ENCODE measurements at places on chromosomes 2 and 18. TPM values are rescaled to one million over a fixed set of nuclear protein-coding genes. Genes with fewer than 3 reads are reported as not detected.

DNA sequence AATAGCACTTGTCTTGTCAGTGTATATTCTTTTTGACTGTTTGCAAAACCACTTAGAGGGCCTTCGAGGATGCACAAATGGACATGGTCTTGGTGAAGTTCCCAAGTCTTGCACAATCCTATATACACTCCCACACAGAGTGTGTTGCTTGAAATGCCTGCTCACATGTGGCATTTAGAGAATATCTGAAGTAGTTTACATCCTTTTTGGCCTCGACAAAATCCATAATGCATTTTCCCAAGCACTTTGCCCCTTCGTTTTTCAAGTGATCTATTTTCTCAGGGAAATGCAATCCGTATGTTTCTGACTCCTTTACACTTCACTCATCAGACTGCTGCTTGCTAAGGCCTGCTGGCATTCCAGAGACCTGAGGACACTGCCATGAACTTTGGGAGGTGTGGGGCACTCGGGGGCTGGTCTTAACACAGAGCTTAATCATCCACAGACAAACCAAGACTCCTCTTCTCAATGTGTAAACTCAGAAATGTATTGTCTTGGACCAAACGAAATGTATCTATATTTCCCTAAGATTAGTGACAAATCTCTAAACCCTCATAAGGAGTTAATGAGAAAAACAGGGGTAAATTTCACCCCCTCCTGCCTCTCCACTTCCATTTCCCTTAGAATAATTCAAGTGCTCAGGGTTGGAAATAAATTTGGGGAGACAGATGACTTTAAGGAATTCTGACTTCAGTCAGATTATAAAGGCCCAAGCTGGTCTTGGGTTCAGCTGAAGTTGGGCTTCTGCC, 219.3 kb upstream of the APCDD1 start:
- DNase-seq = no peak

DNA sequence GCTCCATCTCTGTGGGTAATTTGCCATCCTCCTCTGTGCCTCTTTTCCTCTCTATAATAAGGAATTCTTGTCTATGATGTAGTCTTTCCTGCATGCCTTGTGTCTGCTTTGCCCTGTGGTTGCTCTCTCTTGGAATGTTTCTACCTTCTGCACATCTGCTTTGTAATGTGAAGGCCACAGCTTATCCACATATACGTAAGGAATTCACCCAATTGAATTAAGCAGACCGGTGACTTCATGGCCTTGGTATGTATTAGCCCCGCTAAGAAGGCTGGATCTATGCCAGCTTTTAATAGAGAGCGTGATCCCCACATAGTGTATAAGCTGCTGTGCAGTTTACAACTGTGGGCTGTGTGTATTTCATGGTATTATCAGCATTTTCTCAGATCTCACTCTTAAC, 274.7 kb downstream of the RNF144A start:
- no peak for DNase-seq

- DNase-seq = no peak
These were observed 1.2 kb downstream of the WDR75 start for GRCh38 chr2:189442468-189442867.

- DNase-seq = no peak
These were observed 8.6 kb upstream of the ZNF407 start for GRCh38 chr18:74589021-74589420.

The PSMA8 gene
- not detected for total RNA-seq

DNA sequence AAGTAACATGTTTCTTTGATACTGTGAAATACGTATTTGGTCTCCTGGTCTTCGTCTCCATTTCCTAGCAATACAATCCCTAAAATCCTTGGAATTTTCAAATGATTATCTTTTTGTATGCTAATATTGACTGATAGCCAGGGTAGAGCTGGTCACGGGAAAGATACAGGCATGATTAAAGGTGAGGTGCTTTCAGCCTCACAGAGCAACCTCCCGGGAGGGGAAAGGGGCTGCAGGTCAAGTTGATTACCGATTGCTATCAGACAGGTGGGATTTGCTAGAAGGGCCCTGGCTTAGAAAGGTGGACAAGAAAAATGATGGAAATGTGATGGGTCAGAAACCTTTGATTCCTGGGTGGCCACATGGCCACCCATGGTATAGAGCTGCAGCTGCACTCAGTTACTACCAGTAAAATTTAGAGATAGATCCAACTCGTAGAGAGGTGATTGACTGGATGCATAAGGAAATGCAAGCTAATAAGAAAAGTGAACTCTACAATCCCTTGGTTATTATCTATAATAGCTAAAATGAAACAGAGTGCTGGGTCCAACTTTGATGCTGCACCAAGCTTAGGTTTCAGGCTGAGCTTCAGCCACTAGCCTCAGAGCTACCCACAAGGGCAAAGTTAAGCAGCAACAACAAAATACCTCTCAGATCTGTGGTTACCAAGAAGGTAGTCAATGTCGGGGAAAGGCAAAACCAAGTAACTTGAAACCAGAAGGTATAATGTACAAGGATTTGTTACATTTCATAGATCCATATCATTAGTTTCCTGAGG, 15.3 kb downstream of the YPEL5 start:
- DNase-seq = no peak

DNA sequence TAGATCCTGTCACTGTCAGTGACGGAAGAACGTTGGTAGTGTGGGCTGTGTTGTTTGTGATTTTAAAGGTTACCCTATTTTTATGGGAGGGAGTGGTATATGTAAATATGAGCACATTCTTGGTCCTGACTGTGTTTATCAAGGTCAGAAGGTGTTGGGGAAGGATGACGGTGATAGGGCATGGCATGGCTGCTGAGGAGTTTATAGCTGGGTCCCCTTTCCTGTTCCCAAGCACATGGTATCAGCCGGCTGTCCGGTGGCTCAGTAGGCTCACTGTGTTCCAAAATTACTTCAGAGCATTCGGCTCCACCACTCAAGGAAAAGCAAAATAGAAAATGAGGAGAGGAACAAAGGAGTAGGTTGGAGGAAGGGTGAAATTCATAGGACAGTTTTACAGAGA, 28.6 kb downstream of the IRS1 start:
- DNase-seq = no peak

DNA sequence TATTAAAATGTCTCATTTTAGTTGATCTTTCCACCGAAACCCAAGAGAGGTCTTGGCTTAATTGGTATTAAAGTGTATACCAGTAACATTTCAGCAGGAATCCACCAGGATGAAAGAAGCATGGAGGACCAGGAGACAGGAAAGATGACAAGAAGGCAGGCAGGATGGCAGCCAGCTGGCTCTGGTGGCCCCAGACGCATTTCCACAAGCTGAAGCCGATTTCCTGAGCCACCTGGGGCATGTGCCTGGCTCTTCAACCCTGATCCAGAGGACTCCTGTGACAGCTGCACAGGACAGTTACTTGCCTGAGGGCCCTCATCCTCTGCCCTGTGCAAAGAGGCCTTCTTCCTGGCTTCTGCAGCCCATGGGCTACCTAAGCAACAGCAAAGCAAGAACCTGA, 56.9 kb upstream of the NFU1 start:
- no peak for DNase-seq

DNA sequence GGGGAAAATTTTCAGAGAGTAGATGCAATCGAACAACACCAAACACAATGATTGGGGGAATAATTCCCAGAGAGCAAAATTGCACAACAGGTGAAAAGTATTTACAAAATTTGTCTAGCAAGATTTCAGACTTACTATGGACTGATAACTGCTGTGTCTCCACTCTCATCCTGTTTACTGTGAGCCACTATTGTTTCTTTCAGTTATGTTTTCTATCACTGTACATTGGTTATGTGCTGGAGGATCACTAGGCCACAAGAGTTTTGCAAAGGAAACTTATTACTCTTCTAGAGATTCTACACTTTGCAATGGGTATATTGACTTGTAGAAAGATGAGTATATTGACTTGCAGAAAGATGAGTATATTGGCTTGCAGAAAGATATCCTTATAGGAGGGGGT, 934.1 kb upstream of the CRIM1 start:
- no peak for DNase-seq

GRCh38 chr18:11826836-11827235, 24.4 kb upstream of the CHMP1B start:
- DNase-seq = no peak

- no peak for DNase-seq
These were observed 436 bp upstream of the ITPRIPL1 start for GRCh38 chr2:96324721-96325040.

The KCNK3 gene
- not detected for total RNA-seq

- no peak for DNase-seq
These were observed 672 bp downstream of the ATP6V1B1 start for GRCh38 chr2:70936165-70936978.

DNA sequence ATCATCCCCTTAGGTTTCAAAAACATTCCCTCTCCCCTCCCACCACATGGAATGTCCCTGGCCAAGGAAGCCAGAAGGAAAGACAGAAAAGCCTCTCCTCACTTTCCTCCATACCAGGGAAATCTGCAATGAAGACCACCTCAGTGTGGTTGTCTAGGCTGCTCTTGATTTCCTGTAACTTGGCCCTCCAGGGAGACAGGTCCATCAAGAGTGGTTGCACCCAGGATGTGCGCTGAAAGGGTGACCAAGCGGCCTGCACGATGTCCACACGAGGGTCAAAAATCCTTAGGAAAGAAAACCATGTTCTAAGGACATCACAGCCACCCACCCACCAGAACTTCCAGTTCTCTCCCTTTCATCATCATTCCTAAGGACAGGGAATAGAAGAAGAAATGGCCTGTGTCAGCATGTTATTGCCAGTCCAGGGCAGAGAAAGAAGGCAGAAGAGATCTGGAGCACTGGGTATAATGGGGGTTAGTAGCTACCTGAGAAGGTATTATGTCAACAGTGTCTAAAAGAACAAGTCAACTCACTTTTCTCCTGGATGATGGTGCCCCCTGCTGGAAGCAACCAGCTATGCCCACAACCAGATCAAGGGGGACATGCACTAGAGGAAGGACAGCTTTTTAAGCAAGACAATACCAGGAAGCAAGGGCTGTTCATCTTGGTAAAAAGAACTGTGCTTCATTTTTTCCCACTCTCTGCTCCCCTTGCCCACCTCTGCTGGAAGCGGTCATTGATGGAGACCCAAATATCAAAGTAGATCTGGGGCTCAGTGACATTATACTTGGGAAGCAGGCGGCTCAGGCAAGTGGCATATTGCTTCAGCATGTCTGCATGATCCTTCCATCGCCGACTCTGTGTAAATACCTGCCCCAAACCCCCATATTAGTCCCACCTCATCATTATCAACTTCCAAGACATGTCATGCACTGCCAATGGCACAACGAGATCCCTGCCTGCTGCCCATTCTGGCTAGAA, 9.3 kb downstream of the GGCX start:
- DNase-seq = peak; percentile 37

- DNase-seq = peak; percentile 17
These were observed 2.4 kb upstream of the HOXD12 start for GRCh38 chr2:176096986-176097819.

DNA sequence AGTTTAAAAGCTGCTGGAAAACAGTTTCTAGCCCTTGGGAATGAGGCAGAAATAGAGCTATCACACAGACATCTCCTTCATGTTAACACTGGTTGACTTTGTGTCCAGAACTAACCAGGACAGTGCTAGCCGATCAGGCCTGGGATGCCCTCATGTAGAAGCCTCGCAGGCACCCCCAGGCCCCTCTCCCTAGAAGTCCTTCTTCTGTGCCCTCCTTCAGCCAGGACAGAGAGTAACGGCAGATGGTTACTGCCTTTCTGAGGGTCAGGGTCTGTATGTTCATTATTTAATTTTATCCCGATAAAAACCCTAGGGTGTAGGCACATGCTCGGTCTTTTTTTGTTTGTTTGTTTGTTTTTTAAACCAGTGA, 10.7 kb upstream of the RPL31 start:
- DNase-seq = no peak

GRCh38 chr2:111944531-111945210, 46.3 kb downstream of the MERTK start:
- no peak for DNase-seq

GRCh38 chr2:128754246-128754724, 435.6 kb upstream of the HS6ST1 start:
- no peak for DNase-seq

- DNase-seq = no peak
These were observed 6.0 kb downstream of the ANKMY1 start for GRCh38 chr2:240551811-240552210.

DNA sequence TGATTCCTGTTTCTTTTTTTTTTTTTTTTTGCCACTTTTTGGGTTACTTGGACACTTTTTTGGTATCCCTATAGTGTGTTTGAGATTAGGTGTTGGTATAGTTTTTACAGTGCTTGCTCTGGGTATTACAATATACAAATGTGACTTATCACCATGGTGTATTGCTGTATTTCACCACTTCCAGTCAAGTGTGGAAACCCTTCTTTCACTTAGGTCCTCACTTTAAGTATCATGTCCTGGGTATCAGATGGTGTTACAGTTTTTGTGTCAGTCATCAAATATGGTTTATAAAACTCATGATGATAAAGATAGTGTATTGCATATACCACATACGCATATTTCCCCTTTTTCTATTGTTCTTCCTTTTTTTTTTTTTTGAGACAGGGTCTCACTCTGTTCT, 1.8 kb downstream of the ATP9B start:
- no peak for DNase-seq

DNA sequence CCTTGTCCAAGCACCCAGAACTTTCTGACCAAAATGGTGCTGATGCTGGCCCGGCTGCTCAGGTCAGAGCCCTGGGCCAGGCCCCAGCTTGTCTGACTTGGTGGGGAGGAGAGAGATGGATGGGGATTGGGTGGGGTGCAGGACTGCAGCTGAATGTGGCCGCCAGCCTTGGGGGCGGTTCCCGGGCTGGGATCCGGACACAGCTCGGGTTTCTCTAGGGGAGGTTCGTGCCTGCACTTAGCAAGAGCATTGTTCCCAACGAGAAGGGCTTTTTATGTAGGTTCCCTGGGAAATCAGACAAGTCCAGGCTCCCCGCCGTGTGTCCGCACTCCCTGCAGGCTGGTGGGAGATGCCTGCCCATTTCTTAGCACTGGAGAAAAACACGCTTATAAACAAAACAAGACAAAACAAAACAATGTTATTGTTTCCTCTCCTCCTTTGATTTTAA, 50.5 kb upstream of the HS6ST1 start:
- DNase-seq = no peak

The TCF23 gene
- total RNA-seq = not detected

- no peak for DNase-seq
These were observed 251.2 kb downstream of the PTGR3 start for GRCh38 chr18:74957588-74958224.

The PPM1G gene
- total RNA-seq = 225 TPM

The ZNF804A gene
- total RNA-seq = not detected

GRCh38 chr18:10010611-10011015, 96.8 kb downstream of the VAPA start:
- DNase-seq = peak; percentile 7

The C2orf76 gene
- total RNA-seq = 11.5 TPM

GRCh38 chr18:76759056-76759455, 63.3 kb upstream of the ZNF236 start:
- DNase-seq = no peak

GRCh38 chr2:112836163-112836560, 417 bp downstream of the IL1B start:
- no peak for DNase-seq

DNA sequence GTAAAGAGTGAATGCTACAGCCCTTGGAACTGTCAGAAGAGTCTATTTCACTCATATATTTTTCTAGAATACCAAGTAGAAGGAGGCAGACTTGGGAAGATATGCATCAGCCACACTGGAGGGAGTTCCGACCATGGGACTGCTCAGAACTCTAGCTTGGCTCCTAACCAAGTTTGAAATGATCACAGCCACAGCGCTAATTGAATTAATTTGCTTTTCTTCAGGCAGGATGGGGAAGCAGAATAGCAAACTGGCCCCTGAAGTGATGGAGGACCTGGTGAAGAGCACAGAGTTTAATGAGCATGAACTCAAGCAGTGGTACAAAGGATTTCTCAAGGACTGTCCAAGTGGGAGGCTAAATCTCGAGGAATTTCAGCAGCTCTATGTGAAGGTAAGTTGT, 51.4 kb downstream of the VSNL1 start:
- no peak for DNase-seq

- no peak for DNase-seq
These were observed 163.5 kb upstream of the TCF4 start for GRCh38 chr18:55751476-55751875.
